Lung (tissue), 17 donors: ENCODE measurements at places on chromosomes 7 and 10.
A peak's percentile ranks its signal among the peaks of the same experiment; 100 is the strongest.

GRCh38 chr7:117802660-117803059 is 70.6 kb downstream of the CTTNBP2 start:
- no peaks in the 10 kb centered on the region for H3K36me3 ChIP-seq
- no peaks in the 10 kb centered on the region for H3K4me1 ChIP-seq
- no peaks in the 10 kb centered on the region for H3K27me3 ChIP-seq

GRCh38 chr7:4631380-4632179 is 50.5 kb upstream of the FOXK1 start:
- H3K27me3 ChIP-seq: no peaks in the 10 kb centered on the region
- peak; percentile 88 for DNase-seq
- H3K36me3 ChIP-seq: no peaks in the 10 kb centered on the region
- peak overlapping the region; percentile 52 for H3K27ac ChIP-seq

DNA sequence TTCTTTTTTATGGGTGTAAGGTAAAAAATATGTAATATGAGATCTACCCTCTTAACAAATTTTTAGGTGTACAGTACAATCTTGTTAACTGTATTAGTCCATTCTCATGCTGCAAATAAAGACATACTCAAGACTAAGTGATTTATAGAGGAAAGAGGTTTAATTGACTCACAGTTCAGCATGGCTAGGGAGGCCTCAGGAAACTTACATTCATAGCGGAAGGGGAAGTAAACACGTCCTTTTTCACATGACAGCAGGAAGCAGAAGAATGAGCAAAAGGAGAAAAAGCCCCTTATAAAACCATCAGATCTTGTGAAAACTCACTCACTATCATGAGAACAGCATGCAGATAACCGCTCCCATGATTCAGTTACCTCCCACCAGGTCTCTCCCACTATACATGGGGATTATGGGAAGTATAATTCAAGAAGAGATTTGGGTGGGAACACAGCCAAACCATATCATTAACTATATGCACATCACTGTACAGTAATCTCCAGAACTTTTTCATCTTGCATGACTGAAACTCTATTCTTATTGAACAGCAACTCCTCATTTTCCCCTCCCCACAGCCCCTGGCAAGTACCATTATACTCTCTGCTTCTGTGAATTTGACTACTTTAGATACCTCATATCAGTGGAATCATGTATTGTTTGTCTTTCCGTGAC is 127.4 kb downstream of the WNT2 start:
- DNase-seq: no peak
- no peaks in the 10 kb centered on the region for H3K27me3 ChIP-seq
- H3K4me1 ChIP-seq: no peaks in the 10 kb centered on the region

DNA sequence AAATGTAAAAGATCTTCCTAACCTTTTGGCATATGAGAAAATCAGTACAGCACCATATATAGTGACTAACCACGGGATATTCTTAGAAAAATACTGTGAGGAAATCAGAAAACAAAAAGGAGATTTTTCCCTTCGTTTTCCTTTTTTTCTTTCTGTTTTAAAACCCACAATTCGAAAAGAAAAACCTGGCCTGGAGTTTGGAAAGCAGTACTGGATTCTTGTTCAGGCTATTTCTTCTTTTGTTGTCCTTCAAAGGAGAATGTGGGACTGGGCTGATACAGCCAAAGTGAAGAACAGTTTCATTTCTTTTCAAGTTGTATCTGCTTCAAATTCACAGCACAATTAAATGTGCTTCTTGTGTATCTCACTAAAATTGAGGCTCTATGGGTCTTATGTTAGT is 156.8 kb upstream of the PHYHIPL start:
- no peak overlapping the region for H3K4me3 ChIP-seq
- H3K4me1 ChIP-seq: peaks cover 3% of the 10 kb centered on the region
- H3K36me3 ChIP-seq: no peaks in the 10 kb centered on the region
- no peak overlapping the region for H3K27ac ChIP-seq
- no peaks in the 10 kb centered on the region for H3K27me3 ChIP-seq

DNA sequence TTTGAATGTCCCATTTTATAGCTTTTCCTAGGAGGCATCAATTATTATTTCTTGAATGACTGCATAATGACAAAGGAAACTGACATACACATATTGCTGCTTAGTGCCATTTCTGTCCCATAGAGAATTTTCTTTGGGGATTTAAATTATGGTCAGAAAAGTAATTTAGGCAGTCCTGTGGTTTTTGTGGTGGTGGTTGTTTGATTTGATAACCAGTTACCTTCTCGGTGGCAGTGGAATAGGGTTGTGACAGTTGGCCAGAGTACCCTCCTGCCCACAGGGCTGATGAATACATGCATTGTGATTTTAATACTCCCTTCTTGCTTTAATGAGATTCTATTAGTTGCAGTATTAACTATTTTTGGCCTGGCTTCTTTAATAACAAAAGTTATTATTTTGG is 6.6 kb upstream of the SGCE start:
- H3K36me3 ChIP-seq: no peaks in the 10 kb centered on the region
- DNase-seq: no peak
- no peak overlapping the region for H3K4me3 ChIP-seq
- H3K27ac ChIP-seq: no peak overlapping the region
- no peaks in the 10 kb centered on the region for H3K4me1 ChIP-seq
- H3K27me3 ChIP-seq: no peaks in the 10 kb centered on the region

DNA sequence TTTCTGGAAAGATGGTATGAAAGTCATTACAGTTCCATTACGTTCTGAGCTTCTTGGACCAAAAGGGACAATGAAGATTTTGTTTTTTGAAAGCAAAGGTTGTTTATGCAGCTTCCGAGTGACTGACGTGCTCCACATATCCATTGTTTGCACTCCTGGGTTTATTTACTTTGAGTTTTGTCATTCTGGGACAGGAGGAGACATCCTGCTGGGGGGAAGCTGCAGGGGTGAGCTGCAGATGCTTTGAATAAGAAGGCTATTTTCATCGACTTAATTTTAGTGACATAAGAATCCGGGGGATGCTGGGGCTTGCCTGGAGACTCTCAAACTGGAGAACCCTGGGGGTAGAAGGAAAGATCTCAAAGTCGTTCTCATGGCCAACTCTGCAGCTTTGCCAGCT is 12.7 kb upstream of the SFMBT2 start:
- no peaks in the 10 kb centered on the region for H3K27me3 ChIP-seq
- H3K27ac ChIP-seq: no peak overlapping the region
- no peaks in the 10 kb centered on the region for H3K36me3 ChIP-seq
- DNase-seq: no peak

DNA sequence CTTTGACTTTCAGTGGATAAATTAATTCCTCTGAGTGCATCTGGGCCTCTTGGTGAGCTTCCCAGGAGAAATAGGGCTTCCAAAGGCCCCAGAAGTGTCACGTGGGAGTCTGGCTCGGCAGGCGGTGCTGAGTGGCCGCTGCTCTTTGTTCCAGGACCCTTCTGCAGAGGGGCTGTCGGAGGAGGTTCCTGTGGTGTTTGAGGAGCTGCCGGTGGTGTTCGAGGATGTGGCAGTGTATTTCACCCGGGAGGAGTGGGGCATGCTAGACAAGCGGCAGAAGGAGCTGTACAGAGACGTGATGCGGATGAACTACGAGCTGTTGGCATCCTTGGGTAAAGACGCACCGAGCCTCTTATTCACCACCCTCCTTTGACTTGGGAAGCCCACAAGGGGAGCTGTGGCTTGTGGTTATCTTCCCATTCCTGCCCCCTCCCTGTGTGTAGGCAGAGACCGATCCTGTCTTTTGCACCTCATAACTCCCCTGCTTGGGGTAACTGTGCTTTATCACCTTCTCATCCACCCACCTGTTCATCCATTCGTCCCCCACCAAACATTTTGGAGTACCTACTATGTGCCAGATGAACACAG is 11.9 kb downstream of the ZNF862 start:
- no peak overlapping the region for H3K27ac ChIP-seq
- H3K36me3 ChIP-seq: peaks cover 7% of the 10 kb centered on the region
- H3K27me3 ChIP-seq: no peaks in the 10 kb centered on the region
- H3K4me1 ChIP-seq: peaks cover 9% of the 10 kb centered on the region
- DNase-seq: no peak

- no peaks in the 10 kb centered on the region for H3K36me3 ChIP-seq
- no peak overlapping the region for H3K27ac ChIP-seq
- no peaks in the 10 kb centered on the region for H3K4me1 ChIP-seq
Measured at GRCh38 chr10:125624800-125625199, 58.2 kb downstream of the TEX36 start.

- no peak overlapping the region for H3K4me3 ChIP-seq
- no peaks in the 10 kb centered on the region for H3K27me3 ChIP-seq
- no peaks in the 10 kb centered on the region for H3K4me1 ChIP-seq
Measured at GRCh38 chr7:141557360-141557759, 6.2 kb downstream of the AGK start.

GRCh38 chr10:107091126-107091525 is 73.4 kb downstream of the SORCS1 start:
- H3K27me3 ChIP-seq: no peaks in the 10 kb centered on the region
- H3K27ac ChIP-seq: no peak overlapping the region
- H3K36me3 ChIP-seq: no peaks in the 10 kb centered on the region
- DNase-seq: no peak
- H3K4me3 ChIP-seq: peak overlapping the region; percentile 7

GRCh38 chr10:96921655-96922054 is 89.6 kb downstream of the LCOR start:
- no peak overlapping the region for H3K27ac ChIP-seq
- no peak for DNase-seq
- no peaks in the 10 kb centered on the region for H3K4me1 ChIP-seq
- peaks cover 2% of the 10 kb centered on the region for H3K36me3 ChIP-seq
- H3K27me3 ChIP-seq: no peaks in the 10 kb centered on the region
